Activated naive CD4-positive, alpha-beta T cell treated with anti-CD3 and anti-CD28 coated beads for 36 hours (primary cell): ENCODE measurements at places on chromosomes 12 and 14.
A peak's percentile ranks its signal among the peaks of the same experiment; 100 is the strongest.

- H3K36me3 ChIP-seq, result peaks cover 25% of the 10 kb centered on the region
- no peak overlapping the region for H3K27ac ChIP-seq
- no peaks in the 10 kb centered on the region for H3K27me3 ChIP-seq
- DNase-seq, result peak; percentile 43
Observed at GRCh38 chr14:92973261-92973797, 50.4 kb downstream of the CHGA start.

- no peaks in the 10 kb centered on the region for H3K27me3 ChIP-seq
- no peaks in the 10 kb centered on the region for H3K36me3 ChIP-seq
- H3K4me3 ChIP-seq, result no peak overlapping the region
- no peak for DNase-seq
Observed at GRCh38 chr12:99053616-99054362, 408.7 kb downstream of the APAF1 start.

DNA sequence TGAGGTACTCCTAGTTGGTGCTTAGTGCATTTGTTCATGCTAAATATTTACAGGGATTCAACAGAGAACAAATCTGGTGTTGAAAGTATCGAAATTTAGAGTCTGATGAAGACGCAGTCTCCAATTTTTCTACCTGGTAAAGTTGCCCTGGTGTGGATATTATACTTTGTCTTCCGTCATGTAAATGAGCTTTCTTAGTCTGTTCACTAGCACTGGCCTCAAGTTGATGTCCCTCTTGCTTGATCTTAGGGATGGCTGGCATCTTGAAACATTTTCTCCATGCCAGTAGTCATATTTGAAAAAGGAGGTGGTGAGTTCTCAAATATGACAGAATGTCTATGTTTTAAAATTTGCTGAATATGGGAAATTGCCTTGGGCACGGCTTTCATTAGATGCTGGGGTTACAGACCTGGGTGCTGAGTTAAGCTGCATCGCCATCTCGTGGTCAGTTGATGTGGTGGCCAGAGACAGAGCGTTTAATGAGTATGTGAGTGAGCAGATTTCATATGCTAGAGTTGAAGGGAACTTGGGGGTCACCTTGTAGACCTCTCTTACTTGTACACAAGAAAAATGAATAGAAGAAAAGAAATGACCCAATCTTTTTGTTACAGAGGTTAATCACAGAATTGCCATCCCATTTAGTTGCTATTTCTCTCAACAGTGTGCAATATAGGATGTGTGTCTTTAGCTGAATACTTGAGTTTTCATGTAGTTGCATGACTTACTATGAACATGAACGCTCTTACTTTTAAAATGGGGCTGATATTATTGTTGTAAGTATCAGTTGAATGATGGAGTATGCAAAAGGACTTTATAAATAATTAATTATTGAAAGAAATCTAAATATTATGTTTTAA lies 172.8 kb upstream of the DCN start:
- H3K27me3 ChIP-seq, result peaks cover 7% of the 10 kb centered on the region
- no peaks in the 10 kb centered on the region for H3K4me1 ChIP-seq
- no peak overlapping the region for H3K27ac ChIP-seq
- peak; percentile 71 for DNase-seq
- H3K36me3 ChIP-seq, result no peaks in the 10 kb centered on the region
- H3K4me3 ChIP-seq, result no peak overlapping the region

- H3K4me3 ChIP-seq, result no peak overlapping the region
- DNase-seq, result no peak
- H3K27me3 ChIP-seq, result peaks cover 11% of the 10 kb centered on the region
- no peaks in the 10 kb centered on the region for H3K36me3 ChIP-seq
Observed at GRCh38 chr12:8011331-8011730, 21.2 kb upstream of the FOXJ2 start.

GRCh38 chr12:66531766-66532165 lies 147.1 kb downstream of the GRIP1 start:
- H3K27me3 ChIP-seq, result no peaks in the 10 kb centered on the region
- H3K4me1 ChIP-seq, result no peaks in the 10 kb centered on the region
- DNase-seq, result no peak
- H3K27ac ChIP-seq, result no peak overlapping the region
- no peak overlapping the region for H3K4me3 ChIP-seq

DNA sequence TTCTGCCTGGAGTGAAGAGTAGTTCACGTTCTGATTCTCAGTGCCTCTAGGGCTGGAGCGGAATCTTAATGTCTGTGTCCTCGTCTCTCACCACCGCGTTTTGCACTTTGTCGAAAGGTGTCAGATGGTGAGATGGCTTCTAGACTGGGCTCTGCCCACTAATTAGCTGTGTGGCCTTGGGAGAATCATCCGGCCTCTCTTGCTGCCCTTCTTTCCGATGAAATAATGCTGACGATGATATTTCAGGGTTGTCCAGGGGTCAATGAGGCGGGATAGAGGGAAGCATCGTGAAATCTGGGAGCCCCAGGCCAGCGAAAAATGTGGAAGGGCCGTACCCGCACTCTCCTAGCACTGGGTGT lies 811 bp upstream of the GALNT16 start:
- peaks cover 6% of the 10 kb centered on the region for H3K4me1 ChIP-seq
- no peaks in the 10 kb centered on the region for H3K36me3 ChIP-seq
- peaks cover 50% of the 10 kb centered on the region for H3K27me3 ChIP-seq
- no peak overlapping the region for H3K27ac ChIP-seq
- H3K4me3 ChIP-seq, result no peak overlapping the region

- DNase-seq, result no peak
- no peak overlapping the region for H3K4me3 ChIP-seq
- no peaks in the 10 kb centered on the region for H3K4me1 ChIP-seq
- H3K27me3 ChIP-seq, result no peaks in the 10 kb centered on the region
- peaks cover 24% of the 10 kb centered on the region for H3K36me3 ChIP-seq
Observed at GRCh38 chr14:87971010-87971409, 22.0 kb downstream of the GALC start.

DNA sequence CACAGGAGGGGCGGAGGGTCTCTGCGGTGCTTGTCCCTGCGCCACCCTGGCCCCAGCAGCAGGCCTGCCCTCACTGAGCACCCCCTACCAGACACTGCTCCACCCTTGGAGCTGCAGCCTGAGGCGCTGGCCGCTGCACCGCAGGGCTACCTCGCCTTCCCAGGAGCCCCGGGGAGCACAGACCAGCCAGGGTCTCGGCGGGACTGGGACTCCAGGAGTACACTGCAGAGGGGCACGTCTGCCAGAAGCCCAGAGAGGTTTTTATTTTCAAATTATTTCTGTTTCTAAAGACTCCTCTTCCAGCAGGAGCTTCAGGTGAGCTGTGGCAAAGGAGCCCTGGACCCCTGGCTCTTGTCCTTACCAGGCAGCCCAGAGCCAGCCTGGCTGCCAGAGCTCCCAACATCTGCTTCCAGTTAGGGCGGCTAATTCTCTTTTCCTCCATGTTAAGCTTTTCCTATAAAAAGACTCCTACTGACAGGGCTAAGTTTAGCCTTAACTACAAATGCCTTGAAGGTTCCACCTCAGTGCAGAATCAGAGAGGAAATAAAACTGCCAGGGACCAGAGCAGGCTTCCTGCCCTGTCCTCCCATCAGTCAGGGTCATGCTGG lies 26.4 kb downstream of the DEGS2 start:
- H3K27ac ChIP-seq, result no peak overlapping the region
- no peaks in the 10 kb centered on the region for H3K4me1 ChIP-seq
- no peak overlapping the region for H3K4me3 ChIP-seq
- H3K36me3 ChIP-seq, result peaks cover 17% of the 10 kb centered on the region

- DNase-seq, result peak; percentile 50
- no peak overlapping the region for H3K4me3 ChIP-seq
- no peaks in the 10 kb centered on the region for H3K36me3 ChIP-seq
- peaks cover 3% of the 10 kb centered on the region for H3K4me1 ChIP-seq
- peaks cover 3% of the 10 kb centered on the region for H3K27me3 ChIP-seq
Observed at GRCh38 chr12:132356691-132357622, 27.6 kb upstream of the GALNT9 start.

DNA sequence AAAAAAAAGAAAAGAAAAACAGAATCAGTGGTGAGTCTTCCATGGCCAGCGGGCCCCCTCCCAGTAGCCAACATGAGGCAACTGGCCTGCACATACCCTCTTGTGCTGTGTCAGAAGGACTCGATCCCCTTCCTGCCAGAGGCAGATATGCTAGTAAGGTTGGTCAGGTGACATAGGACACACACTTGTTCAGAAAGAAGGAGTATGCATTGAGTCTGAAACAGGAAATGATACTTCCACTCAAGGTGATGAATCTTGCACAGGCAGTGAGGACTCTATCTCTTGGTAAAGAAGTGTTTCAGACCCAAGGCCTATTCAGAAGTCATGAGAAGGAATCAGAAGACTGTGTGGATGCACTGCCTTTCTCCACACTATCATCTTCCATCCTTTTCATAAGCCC lies 269.7 kb upstream of the FAR2 start:
- H3K27me3 ChIP-seq, result no peaks in the 10 kb centered on the region
- H3K36me3 ChIP-seq, result no peaks in the 10 kb centered on the region
- DNase-seq, result no peak

- no peak overlapping the region for H3K4me3 ChIP-seq
- H3K27ac ChIP-seq, result no peak overlapping the region
- H3K4me1 ChIP-seq, result peaks cover 13% of the 10 kb centered on the region
- peaks cover 64% of the 10 kb centered on the region for H3K27me3 ChIP-seq
Observed at GRCh38 chr14:74245292-74245691, 6.0 kb downstream of the VSX2 start.

- peaks cover 11% of the 10 kb centered on the region for H3K36me3 ChIP-seq
- H3K4me1 ChIP-seq, result peaks cover 75% of the 10 kb centered on the region
Observed at GRCh38 chr12:120247621-120248030, 17.9 kb downstream of the PXN start.

DNA sequence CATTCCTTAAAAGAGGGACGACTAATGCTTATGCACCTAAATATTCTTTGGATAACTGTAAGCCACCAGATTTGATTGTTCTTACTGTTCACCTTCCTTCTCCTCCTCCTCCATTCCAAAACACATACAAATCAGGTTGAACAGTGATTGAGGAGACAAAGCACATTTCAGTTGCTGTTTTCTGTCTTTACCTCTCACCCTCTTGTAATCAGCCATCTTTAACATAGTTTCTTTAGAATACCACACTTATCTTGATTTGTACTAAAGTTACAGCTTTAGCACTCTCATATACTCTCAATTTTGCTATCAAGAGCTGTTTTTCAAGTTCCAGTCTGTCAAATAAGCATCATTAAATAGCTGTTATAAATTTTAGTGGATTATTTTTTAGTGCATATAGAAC lies 338.3 kb upstream of the RGS6 start:
- no peak overlapping the region for H3K4me3 ChIP-seq
- no peak for DNase-seq
- H3K4me1 ChIP-seq, result peaks cover 67% of the 10 kb centered on the region
- no peaks in the 10 kb centered on the region for H3K27me3 ChIP-seq
- no peak overlapping the region for H3K27ac ChIP-seq

- DNase-seq, result peak; percentile 97
- peak overlapping the region; percentile 67 for H3K27ac ChIP-seq
- H3K4me1 ChIP-seq, result peaks cover 67% of the 10 kb centered on the region
- peaks cover 16% of the 10 kb centered on the region for H3K36me3 ChIP-seq
Observed at GRCh38 chr12:111444925-111445725, 39.4 kb downstream of the SH2B3 start.

GRCh38 chr12:103178366-103179080 lies 221.0 kb downstream of the ASCL1 start:
- no peak for DNase-seq
- H3K27ac ChIP-seq, result no peak overlapping the region
- H3K4me3 ChIP-seq, result no peak overlapping the region
- no peaks in the 10 kb centered on the region for H3K4me1 ChIP-seq
- no peaks in the 10 kb centered on the region for H3K36me3 ChIP-seq

DNA sequence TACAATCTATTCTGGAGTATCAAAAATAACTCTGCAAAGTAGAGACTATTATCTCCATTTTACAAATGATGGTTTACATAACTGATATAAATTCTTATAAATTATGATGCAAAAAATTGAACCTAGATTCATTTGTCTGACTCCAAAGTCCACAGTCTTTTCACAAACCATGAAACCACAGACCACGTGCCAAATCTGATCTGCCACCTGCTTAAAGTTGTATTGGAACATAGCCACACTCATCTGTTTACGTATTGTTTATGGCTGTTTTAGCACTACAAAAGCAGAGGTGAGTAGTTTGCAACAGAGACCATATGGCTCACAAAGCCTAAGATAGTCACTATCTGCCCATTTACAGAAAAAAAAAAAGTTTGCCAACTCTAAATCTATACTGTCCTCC lies 105.3 kb downstream of the KCNH5 start:
- H3K4me3 ChIP-seq, result no peak overlapping the region
- H3K27ac ChIP-seq, result no peak overlapping the region
- H3K27me3 ChIP-seq, result no peaks in the 10 kb centered on the region
- no peaks in the 10 kb centered on the region for H3K36me3 ChIP-seq
- no peak for DNase-seq
